ENCODE measurements at places on chromosomes 13 and 19. TPM values are rescaled to one million over a fixed set of nuclear protein-coding genes. Genes with fewer than 3 reads are reported as not detected.

The GPR4 gene
- total RNA-seq, result not detected

The TMEM59L gene
- total RNA-seq, result not detected

The ICAM3 gene
- 233 TPM for total RNA-seq

The CACNG7 gene
- total RNA-seq, result not detected

The APOC4 gene
- total RNA-seq, result not detected

The PLPPR3 gene
- not detected for total RNA-seq

The SIAH3 gene
- 0.12 TPM for total RNA-seq

The NCR1 gene
- total RNA-seq, result not detected

The PSG3 gene
- total RNA-seq, result not detected

The CA11 gene
- total RNA-seq, result 10.8 TPM
